Small intestine (tissue), 16 donors: ENCODE measurements at places on chromosomes 2 and 18. TPM values are rescaled to one million over a fixed set of nuclear protein-coding genes. Genes with fewer than 3 reads are reported as not detected.

DNA sequence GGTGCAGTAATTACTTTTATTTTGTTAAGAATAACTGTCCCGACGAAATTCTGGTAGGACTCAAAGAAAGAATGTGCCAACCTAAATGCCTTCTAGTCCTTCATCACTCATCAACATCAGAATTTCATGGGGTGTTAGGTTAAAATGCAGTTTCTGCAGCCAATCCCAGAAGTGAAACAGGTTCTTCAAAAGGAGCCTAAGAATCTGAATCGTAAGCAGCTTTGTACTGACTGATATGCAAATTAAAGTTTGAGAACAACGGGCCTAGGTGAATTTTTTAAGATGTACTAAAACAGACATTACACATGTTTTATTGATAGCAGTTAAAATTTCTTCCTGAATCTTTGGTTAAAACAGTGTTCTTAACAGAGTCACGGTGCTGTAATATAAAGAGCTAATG lies 140.3 kb upstream of the ZC3H15 start:
- DNase-seq: no peak

DNA sequence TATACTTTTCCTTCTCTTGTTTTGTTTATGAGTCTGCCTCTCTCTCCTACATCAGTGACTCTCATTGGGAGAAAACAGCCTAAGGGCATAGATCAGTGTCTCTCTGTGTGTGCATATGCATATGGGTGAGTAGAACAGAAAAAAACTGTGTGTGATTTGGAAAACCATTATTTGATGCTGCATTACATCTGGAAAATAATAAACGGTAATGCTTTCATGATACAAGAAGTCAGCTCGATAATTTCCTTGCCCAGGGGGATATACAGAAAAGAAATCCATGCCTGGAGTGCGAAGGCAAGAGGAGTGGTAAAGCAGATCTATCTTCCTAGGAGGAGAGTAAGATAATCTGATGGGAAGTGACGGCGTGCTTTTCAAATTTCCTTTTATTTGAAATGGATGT lies 221.5 kb upstream of the LYPD1 start:
- DNase-seq: no peak

- DNase-seq: no peak
Observed at GRCh38 chr2:24073816-24074215, 2.3 kb downstream of the SF3B6 start.

DNA sequence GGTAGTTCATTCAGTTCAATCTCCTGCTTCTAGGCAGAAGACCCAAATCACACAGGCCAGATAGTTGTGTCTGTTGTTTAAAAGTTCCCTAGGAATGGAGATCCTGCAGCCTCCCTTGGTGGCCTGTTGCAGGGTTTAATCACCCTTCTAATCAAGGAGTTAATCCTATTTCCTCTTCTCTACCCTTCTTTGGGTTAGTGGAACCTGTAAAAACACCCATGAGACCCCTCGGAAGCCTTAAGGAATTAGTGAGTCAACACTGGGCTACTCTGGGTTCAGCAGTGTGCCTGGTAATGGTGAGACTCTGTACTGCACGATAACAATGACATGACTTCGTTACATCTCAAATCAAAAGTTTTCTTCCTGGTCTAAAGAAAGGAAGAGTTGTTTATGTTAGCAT lies 217.6 kb upstream of the NRP2 start:
- DNase-seq: no peak

DNA sequence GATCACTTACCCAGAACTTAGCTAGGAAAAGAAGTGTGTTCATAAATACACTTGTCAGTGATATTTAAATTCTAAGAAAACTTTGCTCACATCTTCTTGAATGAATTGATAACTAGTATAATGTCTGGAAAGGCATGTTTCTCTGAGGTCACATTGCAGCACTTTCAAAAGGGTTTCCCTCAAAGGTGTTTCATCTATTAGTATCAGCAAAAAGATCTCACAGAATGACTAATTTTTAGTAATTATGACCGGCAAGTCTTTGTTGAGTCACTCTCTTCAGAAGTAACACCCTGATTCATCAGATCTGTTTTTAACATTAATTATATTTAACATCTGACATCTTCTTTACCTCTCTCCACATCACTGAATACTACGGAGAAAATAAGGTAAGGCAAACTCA lies 222.3 kb downstream of the IKZF2 start:
- no peak for DNase-seq

GRCh38 chr2:178666458-178666857 lies 140.8 kb downstream of the TTN start:
- DNase-seq: no peak

GRCh38 chr2:186485576-186485870 lies 537 bp upstream of the ZC3H15 start:
- DNase-seq: no peak

- DNase-seq: no peak
Observed at GRCh38 chr2:145067549-145068030, 547.7 kb upstream of the ZEB2 start.

DNA sequence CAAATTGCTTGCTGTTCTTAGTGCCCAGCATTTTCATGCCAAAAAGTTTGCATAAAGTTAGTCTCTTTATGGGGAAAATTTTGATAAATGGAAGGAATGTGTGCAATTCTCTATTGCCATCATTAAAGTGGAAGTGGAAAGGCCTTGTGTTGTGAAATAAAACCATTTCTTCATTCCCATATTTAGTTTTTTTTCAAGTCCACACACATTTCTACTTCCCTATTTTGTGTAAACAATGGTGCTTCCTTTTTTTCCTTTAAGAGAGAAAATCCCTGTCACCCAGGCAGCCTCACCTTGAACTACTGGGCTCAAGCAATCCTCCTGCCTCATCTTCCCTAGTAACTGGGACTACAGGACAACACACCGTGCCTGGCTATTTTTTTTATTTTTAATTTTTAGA lies 42.3 kb upstream of the NCOA1 start:
- no peak for DNase-seq

GRCh38 chr2:1670636-1671035 lies 73.7 kb downstream of the PXDN start:
- no peak for DNase-seq

GRCh38 chr18:23596183-23596582 lies 9.9 kb upstream of the NPC1 start:
- no peak for DNase-seq

GRCh38 chr18:8288472-8289195 lies 320.6 kb upstream of the RAB12 start:
- DNase-seq: no peak

Gene IL36RN
- polyA plus RNA-seq: not detected

Gene UGT1A6
- not detected for polyA plus RNA-seq

Gene HYCC2
- 4.2 TPM for polyA plus RNA-seq

Gene KCNK3
- polyA plus RNA-seq: 0.22 TPM

Gene CYP27C1
- polyA plus RNA-seq: not detected

Gene ACVR1
- 19.6 TPM for polyA plus RNA-seq

Gene GATA6
- polyA plus RNA-seq: 25.9 TPM

Gene RAMP1
- 70.4 TPM for polyA plus RNA-seq

Gene LOXHD1
- 0.27 TPM for polyA plus RNA-seq
